Left lobe of liver (tissue), 2 donors: ENCODE measurements at places on chromosomes 6 and 20.

DNA sequence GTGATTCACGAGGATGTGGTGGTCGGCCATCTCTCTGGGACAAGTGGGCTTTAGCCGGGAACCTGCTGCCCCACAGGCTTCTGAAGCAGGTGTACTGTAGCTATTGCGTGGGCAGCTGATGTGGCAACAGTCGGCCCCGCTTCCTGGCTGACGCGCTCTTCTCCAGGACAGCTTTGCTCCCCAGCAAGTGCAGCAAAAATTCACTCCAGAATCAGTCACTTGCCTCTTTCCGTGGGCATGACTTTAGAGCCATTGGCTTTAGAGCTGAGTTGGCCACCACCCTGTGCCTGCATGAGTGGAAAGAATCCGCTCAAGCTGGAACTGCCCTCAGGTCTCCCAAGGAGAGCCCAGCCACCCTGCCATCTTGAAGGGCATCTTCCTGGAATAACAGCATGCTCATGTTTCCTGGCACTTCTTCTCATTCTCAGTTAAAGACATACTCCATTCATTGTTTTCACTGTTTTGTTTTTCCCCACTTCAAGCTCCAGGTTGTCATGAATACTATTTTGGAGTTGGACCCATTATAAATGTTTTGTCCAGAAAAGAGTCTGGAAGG, 178.3 kb downstream of the ZDHHC14 start:
- peak; percentile 46 for DNase-seq

GRCh38 chr20:53303413-53303760, 290.3 kb downstream of the ZNF217 start:
- no peak for DNase-seq

- no peak for DNase-seq
These were observed 118.7 kb downstream of the RPS12 start for GRCh38 chr6:132933090-132933489.

- DNase-seq = no peak
These were observed 116.6 kb downstream of the SLC22A3 start for GRCh38 chr6:160464744-160465143.

GRCh38 chr6:148203970-148204369, 138.7 kb upstream of the SASH1 start:
- no peak for DNase-seq

DNA sequence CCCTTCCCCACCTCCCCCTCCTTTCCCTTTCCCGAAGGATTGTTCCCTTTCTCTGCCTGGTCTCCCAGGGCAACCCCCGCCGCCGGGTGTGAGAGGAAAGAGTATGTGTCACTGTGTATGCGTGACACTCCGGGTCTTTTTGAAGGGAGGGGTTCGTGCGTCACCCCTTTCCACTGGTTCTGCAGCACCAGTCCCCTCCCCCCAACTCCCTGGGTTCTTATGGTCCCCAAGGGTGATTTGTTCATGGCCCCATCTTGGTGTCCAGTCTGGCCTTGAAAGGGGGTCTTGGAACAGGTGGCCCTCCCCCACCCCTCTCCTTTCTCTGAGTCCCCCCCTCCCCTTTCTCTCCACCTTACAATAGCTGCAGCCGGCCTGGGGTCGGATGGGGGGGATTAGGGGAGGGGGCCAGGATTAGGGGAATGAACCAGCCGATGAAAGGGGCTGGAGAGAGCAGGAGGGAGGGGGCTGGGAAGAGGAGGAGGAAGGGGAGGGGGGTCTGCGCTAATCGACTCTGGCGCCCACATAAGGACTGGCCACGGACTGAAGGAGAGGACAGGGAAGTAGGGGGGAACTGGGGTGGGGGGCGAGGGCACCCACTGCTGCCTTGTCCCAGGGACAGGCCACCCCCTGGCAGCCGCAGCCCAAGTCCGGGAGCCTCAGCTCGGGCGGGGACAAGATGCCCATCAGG, 1.3 kb upstream of the RING1 start:
- DNase-seq = no peak

GRCh38 chr6:39367700-39368099, 45.2 kb upstream of the KCNK16 start:
- no peak for DNase-seq

GRCh38 chr6:45366534-45366933, 11.2 kb downstream of the SUPT3H start:
- DNase-seq = no peak

GRCh38 chr6:157531169-157531985, 150.4 kb downstream of the ZDHHC14 start:
- DNase-seq = peak; percentile 95

- no peak for DNase-seq
These were observed 35.5 kb downstream of the ISM1 start for GRCh38 chr20:13256606-13257005.

DNA sequence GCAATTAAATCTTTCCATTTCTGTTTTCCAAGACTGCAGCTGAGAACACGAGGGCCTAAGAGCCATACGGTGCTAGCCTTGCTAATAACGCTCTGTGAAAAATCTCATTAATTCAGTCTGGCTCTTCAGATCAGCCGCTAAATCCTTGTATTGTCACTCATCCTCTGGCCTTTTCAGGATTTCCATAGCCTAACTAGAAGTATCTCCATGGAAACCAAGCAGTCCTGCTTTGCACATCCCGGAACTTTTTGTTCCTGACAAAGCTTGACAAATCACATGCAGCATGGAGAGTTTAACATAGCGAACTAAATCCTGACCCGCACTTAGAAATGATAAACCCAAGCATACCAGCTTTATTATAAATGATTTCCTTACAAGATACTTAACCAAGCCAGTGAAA, 383.7 kb downstream of the CD83 start:
- no peak for DNase-seq

DNA sequence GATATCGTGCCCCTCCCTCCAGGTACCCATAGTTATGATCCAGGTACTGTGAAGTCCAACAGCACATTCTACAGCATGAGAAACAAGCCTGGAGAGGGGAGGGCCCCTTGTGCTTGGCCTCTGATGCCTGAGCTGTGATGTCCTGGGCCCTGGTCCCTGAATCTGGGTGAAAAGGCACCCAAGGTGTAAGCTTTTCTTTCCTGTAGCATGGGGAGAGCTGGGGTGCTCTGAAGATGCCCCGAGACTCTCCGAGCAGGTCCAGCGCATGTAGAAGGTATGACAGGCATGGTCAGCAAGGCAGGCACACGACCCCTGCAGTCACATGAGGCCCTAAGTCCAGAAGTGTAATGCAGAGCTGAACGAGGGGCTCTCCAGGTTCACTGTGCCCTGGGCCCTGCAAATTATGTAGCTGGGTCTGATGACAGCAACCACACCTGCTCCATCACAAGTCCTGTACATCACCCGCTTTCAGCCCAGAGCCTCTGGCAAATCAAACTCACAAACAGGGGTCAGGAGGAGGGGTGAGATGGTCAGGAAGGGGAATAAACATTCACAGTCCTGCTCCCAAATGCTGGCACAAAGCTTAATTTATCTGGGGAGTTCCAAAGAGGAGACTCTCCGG, 1.8 kb upstream of the CTSZ start:
- DNase-seq = peak; percentile 41

GRCh38 chr20:56522311-56522710, 2.2 kb upstream of the FAM209A start:
- no peak for DNase-seq

GRCh38 chr6:157898169-157898568, 75.1 kb downstream of the SNX9 start:
- DNase-seq = no peak

GRCh38 chr20:56953048-56953586, 313.3 kb downstream of the BMP7 start:
- DNase-seq = no peak

DNA sequence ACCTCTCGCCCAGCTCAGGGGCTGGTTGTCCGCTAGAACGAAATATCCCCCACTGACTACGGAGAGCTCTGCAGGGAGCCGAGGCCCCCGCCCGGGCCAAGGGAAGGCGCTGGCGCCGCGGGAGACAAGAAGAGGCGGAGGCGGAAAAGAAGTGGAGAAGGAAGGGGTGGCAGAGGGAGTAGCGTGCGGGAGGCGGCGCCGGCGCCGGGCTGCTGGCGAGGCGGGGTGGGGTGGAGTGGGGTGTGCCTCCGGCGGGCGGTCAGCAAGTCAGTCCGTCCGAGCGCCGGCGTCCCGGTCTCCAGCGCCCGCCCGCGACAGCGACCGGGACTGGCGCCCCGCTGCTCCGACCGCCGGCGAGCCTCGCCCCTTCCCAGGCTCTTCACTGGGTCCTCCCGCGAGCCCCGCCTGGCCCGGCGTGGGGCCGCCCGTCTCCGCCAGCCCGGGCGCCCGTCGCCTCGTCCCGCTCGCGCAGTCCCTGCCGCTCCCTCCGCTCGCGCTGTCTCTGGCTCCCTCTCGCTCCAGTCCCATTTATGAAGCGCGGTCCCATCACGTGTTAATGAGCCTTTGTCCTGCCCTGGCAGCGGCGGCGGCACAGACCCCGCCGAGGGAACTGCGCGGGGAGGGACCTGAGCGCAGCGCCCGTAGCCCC, at the start of gene CNR1:
Gene CNR1 (minus strand): TSS at position 504 of the 649 bp plus-strand sequence. CDS start 21,073 bp downstream, outside the sequence.
- no peak for DNase-seq

DNA sequence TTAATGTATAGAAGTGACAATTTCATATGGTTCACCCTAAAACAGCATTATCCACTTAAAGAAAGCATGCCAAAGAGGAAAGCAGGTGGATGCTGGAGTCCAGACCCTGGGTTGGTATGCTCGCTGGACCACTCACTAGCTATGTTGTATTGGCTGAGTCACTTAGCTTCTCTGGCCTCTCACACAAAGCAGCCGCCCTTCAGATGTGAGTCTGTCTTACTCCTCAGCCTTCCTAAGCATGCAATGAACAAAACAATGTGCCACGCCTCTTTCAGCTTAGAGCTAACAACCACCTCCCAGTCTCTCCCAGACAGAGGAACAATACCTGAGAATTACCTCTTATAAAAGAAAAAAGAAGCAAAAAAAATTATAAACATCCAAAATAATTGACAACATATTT, 29.4 kb downstream of the SIM1 start:
- no peak for DNase-seq

DNA sequence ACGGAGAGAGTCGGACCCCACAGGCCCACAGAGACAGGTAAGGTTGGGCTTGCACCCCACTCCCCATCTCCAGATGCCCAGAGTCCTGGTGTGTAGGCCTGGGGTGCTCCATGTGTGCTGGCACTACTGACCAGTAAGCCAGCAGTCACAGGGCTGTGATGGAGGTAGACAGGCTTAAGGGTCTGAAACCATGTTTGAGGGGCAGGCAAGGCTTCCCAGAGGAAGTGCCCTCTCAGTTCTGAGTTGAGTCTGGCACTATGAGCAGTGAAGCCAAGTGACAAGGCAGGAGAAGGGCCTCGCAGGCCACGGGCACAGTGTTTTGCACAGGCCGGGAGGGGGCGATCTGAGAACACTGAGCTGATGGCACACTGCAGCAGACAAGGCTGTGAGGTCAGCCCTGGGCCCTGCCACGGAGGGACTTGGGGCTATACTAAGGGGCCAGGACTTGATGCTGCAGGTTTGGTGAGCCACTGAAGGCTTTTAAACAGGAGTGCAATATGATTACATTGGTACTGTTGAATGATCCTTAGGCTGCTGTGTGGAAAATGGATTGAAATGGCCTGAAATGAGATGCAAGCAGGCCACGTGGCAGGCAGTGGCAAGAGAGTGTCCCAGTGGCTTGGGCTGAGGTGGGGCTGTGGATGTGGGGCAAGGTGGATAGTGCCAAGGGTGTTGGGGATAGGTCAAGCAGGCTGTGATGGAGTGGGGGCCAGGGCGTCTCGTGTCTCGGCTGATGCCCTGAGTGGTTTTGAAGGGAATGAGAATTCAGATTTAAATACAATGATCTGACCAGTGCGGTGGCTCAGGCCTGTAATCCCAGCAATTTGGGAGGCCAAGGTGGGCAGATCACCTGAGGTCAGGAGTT, 20.3 kb downstream of the TTBK1 start:
- DNase-seq = peak; percentile 83
